ENCODE measurements at places on chromosomes 11 and 22. TPM values are rescaled to one million over a fixed set of nuclear protein-coding genes. Genes with fewer than 3 reads are reported as not detected.

Gene SLC22A25
- total RNA-seq, result 0.07 TPM

Gene SYT8
- not detected for total RNA-seq

Gene POGLUT3
- total RNA-seq, result 2.5 TPM

Gene DESI1
- 22.7 TPM for total RNA-seq

Gene CCDC134
- 5.5 TPM for total RNA-seq

Gene MRGPRX4
- total RNA-seq, result not detected

Data from gastrocnemius medialis (tissue), 4 donors.